Cerebellum (tissue), 4 donors: ENCODE measurements at places on chromosomes 4 and X. TPM values are rescaled to one million over a fixed set of nuclear protein-coding genes. Genes with fewer than 3 reads are reported as not detected.

DNA sequence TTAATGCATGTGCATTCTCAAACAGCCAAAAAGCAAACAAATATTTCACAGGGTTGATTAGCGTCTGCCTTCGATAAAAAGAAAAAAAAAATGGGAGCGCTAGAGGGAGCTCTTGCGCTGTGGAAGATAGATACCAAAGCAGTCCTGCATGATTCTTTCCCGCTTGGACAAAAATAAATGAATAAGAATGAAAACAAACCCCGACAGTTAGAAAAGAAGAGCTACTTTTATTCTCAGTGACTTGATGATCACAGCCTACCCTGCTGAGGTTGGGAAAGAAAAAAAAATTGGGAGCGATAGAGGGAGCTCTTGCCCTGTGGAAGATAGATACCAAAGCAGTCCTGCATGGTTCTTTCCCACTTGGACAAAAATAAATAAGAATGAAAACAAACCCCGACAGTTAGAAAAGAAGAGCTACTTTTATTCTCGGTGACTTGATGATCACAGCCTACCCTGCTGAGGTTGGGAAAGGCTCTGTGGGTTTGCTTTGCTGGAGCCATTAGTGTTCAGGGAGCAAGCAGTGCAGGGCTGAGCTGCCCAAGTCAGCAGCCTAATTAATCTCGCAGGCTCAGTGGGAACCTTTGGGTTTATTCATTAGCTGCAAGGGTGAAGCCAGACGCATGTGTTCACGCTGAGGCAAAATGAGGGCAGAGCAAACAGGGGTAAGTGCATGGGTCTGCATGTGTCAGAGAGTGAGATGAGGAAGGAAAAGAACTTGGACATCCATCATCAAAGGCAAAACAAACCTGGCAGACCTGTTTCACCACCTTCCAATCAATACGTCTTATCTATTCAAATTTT is 249.3 kb upstream of the PRKX start:
- DNase-seq, result no peak

- no peak for DNase-seq
Observed at GRCh38 chrX:5084279-5084678, 1144.4 kb downstream of the NLGN4X start.

SPANXB1 gene
- total RNA-seq, result not detected

GRCh38 chrX:24566240-24566639 is 80.9 kb downstream of the PCYT1B start:
- DNase-seq, result no peak

GRCh38 chrX:15750611-15751154 is 12.6 kb downstream of the CA5B start:
- DNase-seq, result no peak

DNA sequence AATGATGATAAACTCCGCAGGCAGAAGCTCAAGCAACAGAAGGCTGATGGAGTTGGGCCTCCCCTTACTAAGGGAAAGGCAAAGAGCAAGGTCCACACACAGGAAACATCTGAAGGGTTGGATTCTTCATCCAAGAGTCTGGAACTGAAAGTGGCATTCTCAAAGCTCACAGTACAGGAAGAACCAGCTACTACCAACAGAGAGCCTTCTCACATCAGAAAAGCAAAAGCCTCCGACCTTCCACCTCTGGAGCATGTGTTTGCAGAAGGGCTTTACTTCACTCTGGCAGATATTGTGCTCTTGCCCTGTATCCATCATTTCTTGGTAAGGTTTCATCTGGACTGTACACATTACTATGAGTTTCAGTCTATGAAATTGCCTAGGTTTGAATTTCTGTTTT is 10.6 kb downstream of the GSTCD start:
- DNase-seq, result no peak

- no peak for DNase-seq
Observed at GRCh38 chr4:161356351-161356750, 807.4 kb downstream of the FSTL5 start.

GRCh38 chr4:169675825-169676224 is 55.4 kb downstream of the CLCN3 start:
- no peak for DNase-seq

DNA sequence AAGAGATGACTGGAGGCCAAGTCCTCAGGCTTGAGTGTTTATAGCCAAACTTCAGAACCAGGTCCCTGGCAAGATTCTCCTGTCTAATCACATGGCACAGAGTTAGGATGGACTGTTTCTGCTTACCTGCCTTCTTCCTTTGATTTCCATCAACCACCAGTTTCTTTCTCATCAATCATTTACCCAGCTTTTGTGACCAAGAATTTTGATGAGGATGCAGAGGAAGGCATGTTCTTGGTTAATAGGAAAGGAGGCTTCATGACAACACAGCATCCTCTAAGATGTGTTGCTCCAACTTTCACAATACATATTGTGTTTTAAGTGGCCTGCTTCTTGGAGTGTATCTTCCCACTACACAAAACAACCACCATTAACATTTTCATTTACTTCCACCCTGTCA is 65.3 kb downstream of the NFKB1 start:
- no peak for DNase-seq

ADH1B gene
- total RNA-seq, result 0.54 TPM

DNA sequence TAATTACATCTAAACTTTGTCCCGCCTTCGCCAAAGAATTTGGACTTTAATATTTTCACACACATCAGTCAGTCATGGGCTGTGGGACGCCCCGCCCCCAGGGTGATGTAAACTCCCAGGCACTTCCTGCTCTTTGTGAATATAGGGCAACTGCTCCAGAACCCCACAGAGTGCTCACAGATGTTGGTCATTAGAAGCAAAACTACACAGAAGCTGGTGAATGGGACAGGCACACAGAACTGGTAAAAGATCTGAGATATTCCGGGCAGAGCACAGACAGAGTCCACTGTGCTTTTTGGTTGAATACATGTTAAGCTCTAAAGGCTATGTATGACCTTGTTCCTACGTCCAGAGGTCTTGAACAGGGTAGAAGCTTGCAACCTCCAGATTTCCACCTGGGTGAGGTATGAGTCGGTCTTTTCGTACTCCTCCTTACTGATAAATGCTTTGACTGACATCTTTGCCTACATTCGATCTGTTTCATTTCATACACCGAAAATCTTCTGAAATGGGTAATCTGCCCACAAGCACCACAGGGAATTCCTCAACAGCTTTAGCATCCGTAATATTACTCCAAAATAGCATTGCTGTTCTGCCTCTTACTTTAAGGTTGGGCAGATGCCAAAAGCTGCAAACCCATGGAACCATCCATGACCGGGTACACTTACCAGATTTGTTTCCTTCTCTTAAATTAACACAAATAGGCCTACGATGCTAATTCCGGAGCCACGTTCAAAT is 144.6 kb downstream of the AMELX start:
- no peak for DNase-seq

ODAPH gene
- not detected for total RNA-seq

ADH7 gene
- not detected for total RNA-seq

DNA sequence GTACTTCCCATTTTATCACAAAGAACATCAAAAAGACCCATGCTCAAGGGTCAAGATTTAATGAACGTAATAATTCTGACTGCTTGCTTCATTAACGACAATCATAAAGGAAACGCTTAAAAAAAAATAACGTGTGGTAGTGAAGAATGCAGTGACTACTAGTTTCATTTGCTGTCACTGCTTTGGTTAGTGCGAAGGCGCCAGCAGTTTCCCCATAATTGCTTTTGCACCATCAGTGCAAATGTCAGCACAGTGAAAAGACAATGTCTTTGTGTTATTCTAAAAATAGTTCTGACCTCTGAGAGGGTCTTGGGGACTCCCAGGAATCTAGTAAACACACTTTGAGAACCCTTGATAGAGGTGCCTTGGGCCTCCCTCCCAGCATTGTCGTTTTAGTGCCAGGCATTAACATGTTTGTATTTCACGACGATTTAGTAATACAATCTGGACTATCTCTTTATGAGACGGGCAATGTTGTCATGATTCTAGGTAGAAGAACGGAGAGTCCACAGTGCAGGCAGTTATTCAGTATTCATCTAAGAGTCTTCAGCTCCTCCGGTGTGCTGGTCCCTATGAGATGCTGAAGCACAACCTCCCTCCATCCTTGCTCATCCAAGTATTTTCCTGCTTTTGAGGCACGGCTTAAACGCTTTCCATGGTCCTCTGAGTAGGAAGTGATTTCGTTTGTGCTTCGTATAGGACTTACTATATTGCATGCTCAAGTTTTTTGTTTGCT is 71.0 kb downstream of the AFF1 start:
- peak; percentile 18 for DNase-seq
